Right kidney (tissue), 9 donors: ENCODE measurements at places on chromosomes 11 and 22.

- no peak for DNase-seq
Measured at GRCh38 chr11:134835561-134835960, 423.5 kb upstream of the B3GAT1 start.

DNA sequence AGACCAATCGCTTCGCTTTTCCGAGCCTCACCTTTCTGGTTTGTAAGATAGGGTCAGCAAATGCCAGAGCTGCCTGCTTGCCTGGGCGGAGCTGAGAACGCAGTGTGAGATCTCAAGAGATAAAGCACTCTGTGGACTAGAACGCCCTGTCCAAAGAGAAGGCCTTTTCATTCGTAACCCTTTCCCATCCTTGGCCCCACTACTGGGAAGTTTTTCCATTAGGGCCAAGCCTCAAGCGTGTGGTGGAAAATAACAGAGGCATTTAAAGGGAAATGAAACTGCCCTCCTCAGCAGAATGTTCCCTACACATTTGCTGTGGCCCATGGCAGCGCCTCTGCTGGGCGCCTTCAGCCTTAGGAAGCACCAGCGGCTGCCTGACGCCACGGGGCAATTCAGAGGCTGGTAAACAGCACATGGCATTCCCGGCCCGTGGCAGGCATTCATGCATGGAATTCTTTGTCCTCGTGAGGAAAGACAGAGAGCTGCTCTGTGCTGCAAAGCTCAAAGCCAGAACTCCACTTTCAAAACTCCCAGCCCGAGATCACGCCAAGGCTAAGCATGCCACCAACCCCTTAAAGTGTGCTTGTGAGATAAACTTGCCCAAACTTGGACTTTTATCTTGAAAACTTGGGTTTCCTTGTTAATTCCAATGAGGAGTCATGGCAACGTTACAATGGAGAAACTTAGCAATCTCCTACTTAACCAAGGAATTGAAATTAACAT is 38.1 kb downstream of the AHNAK start:
- DNase-seq, result peak; percentile 71

- no peak for DNase-seq
Measured at GRCh38 chr11:61095021-61095420, 7.3 kb upstream of the CD5 start.

- no peak for DNase-seq
Measured at GRCh38 chr11:132681971-132682370, 850.3 kb downstream of the OPCML start.

GRCh38 chr22:27171212-27171611 is 513.8 kb downstream of the MIAT start:
- no peak for DNase-seq

DNA sequence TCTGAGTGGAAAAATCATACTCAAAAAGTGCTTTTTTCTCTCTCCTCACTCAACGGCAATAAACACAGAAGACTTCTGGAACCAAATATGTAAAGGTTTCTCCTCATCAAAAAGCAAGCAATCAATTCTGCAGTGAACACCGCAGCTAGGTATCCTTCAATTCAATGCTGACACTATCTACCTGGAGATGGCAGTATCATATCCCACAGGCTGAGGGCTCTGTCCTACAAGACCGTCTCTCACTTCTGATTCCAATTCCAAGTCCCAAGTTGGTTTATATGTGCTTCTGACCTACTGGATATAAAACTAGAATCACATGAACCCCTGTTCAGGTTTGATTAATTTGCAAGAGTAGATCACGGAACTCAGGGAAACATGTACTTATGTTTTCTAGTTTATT is 59.7 kb upstream of the LUZP2 start:
- no peak for DNase-seq

DNA sequence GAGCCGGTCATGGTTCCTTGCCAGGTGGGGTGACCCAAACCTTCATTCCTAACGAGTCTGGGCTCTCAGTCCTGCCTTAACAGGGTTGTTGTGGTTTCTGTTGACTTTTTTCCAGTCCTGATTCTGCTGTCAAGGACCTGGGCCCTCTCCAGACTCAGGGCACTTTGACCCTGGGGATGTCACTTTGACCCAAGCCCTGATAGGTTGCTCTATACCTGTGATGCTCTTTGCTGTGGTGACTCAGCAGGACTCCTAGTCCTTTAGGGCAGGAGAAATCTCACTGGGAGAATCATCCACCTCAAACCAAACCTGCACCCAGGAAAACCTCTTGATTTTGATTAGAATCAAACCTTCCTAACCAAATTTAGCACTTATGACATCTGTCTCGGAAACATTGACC is 20.5 kb upstream of the MPPED1 start:
- DNase-seq, result no peak

GRCh38 chr22:42963231-42963595 is 51.7 kb downstream of the PACSIN2 start:
- DNase-seq, result no peak

DNA sequence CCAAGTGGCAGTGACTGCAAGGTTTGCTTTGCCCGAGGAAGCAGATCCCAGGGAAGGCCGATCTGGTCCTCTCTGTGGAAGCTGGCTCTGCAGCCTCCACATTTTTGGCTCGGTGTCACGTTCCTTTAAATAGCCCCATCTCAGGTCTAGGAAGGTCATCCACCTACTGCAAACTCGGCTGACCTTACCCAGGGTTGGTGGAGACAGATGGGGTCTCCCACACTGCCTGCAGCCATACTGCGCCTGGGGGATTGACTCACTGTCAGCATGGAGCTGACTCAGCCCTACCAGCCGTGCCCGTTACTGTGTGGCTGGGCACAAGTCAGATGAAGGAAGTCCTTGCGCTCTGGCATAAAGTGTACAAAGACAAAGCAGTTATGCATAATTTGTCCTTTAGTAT is 16.9 kb downstream of the CDPF1 start:
- no peak for DNase-seq

DNA sequence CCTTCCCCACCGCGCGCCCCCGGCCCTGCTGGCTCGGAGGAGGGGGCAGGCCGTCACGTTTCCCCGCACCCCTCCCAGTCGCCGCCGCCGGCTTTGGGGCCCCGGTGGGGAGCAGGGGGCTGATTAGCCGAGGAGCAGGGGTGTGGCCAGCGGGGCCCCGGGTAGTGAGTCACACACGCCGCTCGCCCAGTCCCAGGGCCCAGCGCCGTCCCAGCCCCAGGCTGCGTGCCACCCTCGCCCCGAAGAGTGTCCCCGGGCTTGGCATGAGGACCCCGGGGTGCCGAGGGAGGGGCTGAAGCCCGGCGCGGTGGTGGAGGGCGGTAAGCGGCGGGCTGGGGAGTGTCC is 34.4 kb downstream of the PRDM11 start:
- DNase-seq, result no peak

- DNase-seq, result no peak
Measured at GRCh38 chr22:38259370-38259769, 13.4 kb downstream of the TMEM184B start.

DNA sequence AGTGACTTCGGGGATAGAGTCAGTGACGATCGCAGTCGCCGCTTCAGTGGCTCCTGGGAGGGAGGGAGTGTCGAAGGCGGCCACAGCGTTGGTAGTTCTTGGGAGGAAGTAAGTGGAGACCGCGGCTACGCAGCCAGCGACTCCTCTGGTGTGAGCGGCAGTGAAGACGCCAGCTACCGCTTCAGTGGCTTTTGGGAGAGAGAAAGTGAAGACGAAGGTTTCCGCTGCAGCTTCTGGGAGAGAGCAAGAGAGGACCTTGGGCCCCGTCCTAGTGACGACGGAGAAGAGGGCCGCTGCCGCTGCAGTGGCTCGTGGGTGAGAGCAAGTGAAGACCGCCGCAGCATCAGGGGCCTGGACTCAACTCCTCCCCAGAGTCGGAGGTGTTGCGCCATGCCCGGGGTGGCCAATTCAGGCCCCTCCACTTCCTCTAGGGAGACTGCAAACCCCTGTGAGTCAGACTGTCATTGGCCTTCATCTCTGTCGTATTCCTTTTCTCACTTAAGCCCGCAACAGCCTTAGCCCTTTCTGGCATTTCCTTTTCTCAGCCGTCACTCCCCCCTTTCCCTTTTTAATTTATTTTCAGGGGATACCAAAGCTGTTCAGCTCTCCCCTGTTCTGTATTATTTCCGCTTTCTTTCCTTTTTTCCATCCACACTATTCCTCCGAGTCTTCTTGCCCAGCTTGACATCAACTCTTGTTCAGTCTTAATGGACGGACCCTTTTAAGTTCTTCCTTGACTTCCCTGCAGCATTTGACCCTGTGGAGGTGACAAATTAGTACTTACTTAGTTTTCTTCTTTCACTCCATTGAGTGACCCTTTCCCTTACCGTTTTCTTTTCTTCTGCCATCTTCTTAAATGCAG is 1.0 kb downstream of the ANKRD42 start:
- DNase-seq, result peak; percentile 77

DNA sequence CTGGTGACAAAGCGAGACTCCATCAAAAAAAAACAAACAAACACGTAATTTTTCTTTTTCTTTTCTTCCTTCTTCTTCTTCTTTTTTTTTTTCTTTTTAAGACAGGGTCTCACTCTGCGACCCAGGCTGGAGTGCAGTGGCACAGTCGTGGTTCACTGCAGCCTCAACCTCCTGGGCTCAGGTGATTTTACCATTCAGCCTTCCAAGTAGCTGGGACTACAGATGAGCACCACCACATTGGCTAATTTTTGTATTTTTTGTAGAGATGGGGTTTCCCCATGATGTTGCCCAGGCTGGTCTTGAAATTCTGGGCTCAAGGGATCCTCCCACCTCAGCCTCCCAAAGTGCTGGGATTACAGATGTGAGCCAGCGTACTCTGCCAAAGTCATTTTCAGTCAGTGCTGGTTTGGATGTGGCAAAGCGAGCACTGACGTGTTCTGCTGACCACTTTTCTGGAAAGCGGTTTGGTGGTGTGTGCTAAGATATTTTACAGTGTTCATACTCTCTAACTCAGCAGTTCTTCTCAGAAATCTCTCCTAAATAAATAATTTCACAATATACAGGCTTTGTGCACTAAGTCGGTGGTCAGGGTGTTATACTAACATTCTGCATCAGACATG is 10.7 kb downstream of the FAM118A start:
- DNase-seq, result no peak

DNA sequence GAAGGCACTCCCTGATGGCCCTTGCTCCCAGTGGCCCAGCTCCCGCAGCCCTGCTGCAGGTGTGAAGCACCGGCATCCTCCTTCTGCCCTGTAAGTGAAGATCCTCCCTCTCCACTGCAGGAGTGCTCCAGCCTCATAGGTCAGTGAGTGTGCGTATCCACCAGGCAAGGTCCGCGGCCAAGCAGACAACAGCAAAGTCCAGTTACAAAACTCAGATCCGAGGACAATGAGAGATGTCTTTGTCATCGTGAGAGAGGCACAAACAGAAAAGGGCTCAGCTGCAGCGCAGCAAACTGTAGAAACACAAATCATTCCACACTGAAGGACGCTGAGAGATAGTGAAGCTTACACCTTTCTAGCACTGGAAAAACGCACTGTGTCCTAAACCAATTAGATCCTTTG is 46.1 kb downstream of the MYH9 start:
- DNase-seq, result no peak
